Kasumi-1 (cell line): ENCODE measurements at places on chromosomes 3 and 15.

- DNase-seq, result no peak
These were observed 39.8 kb downstream of the GRAMD1C start for GRCh38 chr3:113878403-113878802.

- no peak for DNase-seq
These were observed 693.2 kb downstream of the ROBO1 start for GRCh38 chr3:79074558-79074957.

- DNase-seq, result peak; percentile 28
These were observed 964 bp downstream of the NRROS start for GRCh38 chr3:196640297-196641018.

DNA sequence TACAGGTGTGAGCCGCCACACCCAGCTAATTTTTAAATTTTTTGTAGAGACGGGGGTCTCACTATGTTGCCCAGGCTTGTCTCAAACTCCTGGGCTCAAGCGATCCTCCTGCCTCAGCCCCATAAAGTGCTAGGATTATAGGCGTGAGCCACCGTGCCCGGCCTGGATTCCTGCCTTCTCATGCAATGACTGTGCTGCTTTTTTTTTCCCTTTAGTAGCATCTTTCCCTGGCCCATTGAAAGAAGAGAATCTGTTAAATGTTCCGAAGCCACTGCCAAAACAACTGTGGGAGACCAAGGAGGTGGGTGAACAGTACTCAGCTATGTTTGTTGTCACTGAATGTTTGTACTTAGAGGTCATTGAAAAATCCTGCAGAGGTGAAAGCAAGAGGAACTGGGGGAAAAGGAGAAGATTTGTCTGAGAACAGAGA is 88.0 kb downstream of the CRTC3 start:
- DNase-seq, result no peak

- peak; percentile 1 for DNase-seq
These were observed 160.7 kb downstream of the SQOR start for GRCh38 chr15:45795440-45796069.

DNA sequence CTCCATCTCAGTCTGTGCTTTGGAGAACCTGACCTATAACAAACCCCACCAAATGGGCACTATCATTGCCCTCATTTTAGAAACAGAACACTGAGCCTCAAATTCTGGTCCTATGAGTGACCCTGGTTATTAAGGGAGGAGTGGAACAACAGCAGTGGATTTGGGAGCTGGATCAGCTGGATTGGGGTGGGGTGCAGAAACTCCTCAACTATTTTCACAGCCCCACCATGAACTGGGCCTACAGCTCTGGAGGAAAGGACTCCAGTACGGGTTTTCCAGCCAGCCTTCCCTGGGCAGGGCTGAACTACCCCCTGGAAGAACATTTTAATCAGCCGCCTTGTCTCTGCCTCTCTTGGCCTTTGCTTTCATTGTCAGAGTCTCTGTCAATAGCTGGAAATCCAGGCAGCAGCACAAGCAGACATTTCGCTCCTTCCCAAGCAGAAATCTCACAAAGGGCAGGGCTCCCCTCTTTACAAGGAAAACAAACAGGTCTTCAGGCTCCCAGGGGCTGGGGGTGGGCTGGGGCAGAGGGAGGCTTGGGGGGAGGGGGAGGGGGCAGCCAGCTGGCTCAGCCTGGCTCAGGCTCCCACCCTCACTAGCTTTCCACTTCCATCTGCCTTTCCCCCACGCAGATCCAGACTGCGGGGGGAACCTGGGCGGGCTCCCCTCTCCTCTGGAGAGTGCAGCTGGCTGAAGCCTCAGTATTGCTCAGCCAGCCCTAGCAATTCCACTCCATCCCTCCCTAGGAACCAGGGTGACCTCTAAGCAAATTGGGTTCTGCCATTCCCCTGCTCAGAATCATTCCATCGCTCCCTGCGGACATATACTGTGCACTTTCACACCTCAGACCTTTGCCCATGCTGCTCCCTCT is 13.7 kb upstream of the TLE3 start:
- DNase-seq, result peak; percentile 86

- DNase-seq, result no peak
These were observed 5.0 kb downstream of the MEX3B start for GRCh38 chr15:82040862-82041261.

- peak; percentile 63 for DNase-seq
These were observed 127.7 kb downstream of the MTHFS start for GRCh38 chr15:79769069-79769481.

- DNase-seq, result no peak
These were observed 190.0 kb downstream of the CACNA2D3 start for GRCh38 chr3:54312156-54312899.

- DNase-seq, result no peak
These were observed 210.7 kb upstream of the TRIM42 start for GRCh38 chr3:140467104-140467577.

DNA sequence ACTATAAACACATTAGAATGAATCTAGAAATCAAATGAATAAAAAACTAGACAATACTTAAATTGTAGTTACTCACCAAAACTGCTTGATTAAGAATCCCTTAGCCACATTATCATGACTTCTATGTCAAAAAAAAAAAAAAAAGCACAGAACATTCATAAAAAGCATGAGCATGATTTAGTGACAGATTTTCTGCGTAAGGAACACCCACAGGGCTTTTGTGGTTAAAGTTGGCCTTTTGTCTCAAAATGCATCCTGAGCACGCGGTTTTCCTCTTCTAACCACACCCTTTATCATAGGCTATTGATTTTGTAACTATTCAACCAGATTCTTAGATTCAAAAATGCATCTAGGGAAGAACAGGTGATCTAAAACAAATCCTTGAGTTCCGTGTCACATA is 334.0 kb upstream of the NR2F2 start:
- DNase-seq, result no peak

GRCh38 chr15:95175914-95176658 is 944.7 kb downstream of the MCTP2 start:
- no peak for DNase-seq

- peak; percentile 64 for DNase-seq
These were observed 58.1 kb downstream of the CD200 start for GRCh38 chr3:112390783-112391641.

GRCh38 chr15:90286678-90287077 is 21.2 kb downstream of the NGRN start:
- DNase-seq, result peak; percentile 70

DNA sequence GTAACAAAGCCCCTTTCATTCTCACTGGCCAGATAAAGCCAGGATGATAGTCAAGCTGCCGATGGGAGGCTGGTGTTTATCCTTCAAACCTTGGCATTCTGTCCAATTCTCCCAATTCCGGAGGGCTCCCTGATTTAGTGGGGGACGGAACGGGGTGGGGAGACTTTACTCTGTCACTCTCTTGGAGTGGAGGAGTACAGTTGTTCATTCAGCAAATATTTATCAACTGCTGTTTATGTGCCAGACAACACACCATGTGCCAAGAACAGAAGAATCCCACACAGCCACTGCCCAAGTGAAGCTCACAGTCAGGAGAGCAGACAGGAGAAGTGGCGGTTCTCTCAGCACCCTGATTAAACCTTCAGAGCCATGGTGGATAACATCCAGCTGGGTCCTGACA is 63.3 kb downstream of the WNT5A start:
- no peak for DNase-seq

GRCh38 chr3:197833930-197834715 is 43.1 kb downstream of the LRCH3 start:
- no peak for DNase-seq

DNA sequence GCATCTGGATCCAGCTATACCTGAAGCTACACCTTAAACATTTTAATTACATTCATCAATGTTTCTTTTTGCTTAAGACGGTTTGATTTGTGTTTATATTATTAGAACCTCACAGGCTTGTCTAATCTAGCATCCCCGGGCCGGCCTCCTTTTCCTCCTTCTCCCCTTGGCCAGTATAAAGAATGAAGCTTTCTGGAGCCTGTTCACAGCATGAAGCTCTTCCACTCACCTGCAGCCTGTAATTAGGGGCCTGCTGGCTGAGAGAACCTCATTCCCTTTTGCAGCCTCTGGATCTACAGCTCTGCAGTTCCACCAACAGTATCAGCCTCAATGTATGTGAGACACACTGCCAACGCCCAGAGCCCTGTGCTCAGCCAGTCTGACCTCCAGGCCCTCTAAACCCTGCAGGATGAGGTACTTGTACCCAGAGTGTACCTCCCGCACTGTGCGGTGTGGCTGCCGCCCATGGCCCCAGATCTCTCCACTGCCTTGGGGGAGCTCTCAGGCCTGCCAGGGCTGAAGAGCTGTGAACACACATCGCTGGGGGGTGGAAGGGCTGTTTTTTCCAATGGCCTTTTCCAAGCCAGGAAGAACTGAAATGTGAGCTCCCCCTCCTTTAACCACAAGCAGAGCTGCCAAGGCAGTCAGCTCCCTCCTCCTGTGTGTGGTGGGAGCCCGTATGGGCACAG is 114.7 kb upstream of the ALDH1A3 start:
- no peak for DNase-seq

GRCh38 chr3:161489395-161489794 is 7.2 kb upstream of the OTOL1 start:
- DNase-seq, result peak; percentile 52

DNA sequence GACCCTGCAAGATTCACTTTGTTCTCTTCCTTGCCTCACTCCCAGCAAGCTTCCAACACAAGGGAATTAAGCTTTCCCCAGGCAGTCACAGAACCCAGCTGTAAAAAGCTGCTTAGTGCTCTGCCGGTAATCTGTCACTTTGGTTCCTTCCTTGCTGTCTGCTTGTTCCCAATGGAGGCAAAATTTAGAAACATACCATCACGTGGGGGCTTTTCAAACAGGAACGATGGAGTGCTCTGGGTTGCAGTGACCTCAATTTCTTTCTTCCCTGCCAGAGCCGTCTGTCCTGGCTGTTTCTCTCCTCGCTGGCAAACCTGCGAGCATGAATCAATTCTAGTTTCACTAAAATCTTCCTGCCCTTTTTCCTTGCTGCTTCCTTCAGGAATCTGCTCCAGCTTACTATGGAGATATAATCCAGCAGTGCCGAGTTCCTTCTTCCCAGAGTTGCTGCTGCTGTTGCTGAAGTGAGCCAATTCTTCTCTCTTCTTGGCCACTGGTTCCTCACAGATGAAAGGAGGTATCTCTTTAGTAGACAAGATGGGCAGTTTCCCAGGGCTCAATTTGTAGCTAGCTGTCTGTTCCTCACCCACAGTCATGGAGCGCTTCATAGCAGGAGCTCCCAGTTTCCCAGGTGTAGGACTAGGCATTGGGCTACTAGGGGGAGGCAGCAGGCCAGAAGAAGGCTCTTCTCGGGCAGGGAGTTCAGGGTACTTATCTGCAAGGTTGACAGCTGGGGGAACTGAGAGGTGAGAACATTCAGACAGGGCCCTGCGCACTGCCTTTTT is 88.1 kb downstream of the DHX30 start:
- DNase-seq, result no peak

- DNase-seq, result no peak
These were observed 494 bp upstream of the NISCH start for GRCh38 chr3:52454938-52455282.

GRCh38 chr15:101113114-101114005 is 138.5 kb downstream of the CHSY1 start:
- DNase-seq, result no peak

GRCh38 chr3:31448035-31448881 is 84.5 kb upstream of the STT3B start:
- no peak for DNase-seq

GRCh38 chr3:133899311-133899710 is 3.6 kb upstream of the RAB6B start:
- DNase-seq, result peak; percentile 13

DNA sequence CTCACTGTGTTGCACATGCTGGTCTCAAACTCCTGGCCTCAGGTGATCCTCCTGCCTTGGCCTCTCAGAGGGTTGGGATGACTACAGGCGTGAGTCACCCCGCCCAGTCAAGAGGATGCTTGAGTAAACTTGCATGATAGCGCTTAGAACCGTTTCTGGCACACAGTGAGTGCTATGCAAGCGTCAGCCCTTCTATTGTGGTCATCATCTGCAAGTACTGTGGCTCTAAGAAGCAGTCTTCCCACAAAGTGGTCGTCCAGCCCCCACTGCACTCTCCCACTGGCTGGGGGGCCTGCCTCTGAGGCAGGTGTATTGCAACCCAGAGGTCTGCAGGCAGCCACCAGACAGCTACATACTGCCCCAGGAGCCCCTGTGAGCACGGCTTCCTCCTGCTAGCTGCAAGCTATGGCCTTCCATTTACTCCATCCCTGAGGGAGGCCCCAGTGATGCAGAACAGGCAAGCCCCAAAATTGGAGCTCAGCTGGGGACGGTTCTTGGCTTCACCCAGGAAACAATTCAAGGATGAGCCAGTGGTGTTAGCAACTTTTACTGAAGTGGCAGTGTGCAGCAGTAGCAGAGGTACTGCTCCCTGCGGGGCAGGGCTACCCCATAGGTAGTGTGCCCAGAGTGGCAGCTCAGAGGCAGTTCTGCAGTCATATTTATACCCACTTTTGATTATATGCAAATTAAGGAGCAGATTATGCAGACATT is 95.4 kb downstream of the LSM3 start:
- DNase-seq, result no peak

DNA sequence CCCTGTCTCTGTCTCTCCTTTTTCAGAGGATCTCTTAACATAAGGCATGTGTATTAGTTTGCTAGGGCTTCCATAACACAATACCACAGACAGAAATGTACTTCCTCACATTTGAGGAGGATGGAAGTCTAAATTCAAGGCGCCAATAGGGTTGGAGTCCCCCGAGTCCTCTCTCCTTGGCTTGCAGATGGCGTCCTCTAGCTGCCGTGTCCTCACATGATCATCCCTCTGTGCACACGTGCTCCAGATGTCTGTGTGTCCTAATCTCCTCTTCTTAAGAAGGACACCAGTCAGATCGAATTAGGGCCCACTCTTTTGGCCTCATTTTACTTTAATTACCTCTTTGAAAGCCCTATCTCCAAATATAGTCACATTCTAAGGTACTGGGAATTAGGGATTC is 23.0 kb upstream of the BFSP2 start:
- DNase-seq, result peak; percentile 4

DNA sequence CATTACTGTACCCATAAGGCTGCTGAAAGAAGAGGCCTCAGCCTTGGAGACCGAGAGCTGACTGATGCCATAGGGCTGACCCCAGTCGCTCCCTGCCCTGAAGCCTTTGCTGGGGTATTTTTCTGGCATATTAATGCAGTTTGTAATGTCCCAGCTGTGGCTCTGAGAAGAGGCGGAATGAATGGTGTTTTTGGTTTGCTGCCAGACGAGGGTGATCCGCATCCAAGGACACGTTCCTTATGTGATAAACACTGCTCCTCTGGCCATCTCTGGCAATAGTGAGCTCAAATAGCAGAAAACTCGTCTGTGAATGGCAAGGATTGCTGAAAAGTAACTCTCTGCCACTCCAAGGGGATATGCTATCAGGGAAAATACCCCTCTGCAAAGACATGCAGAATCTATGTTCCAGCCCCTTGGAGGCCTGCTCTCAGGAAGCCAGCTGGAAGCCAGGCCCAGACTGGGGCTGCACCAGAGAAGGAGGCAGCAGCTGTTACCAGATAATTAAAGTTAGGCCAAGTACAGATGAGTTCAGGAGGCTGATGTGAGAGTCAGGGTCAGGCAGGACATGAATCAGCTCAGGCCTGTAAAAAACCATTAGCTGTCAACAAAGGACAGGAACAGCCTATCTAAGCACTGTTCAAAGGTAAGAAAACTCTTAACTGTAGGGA is 28.9 kb upstream of the KLHL6 start:
- no peak for DNase-seq
